ENCODE measurements at places on chromosomes 2 and 18. TPM values are rescaled to one million over a fixed set of nuclear protein-coding genes. Genes with fewer than 3 reads are reported as not detected.

GRCh38 chr18:41881285-41881684 lies 73.7 kb upstream of the PIK3C3 start:
- H3K27ac ChIP-seq, result no peak overlapping the region
- no peaks in the 10 kb centered on the region for H3K4me1 ChIP-seq
- no peak for DNase-seq

DNA sequence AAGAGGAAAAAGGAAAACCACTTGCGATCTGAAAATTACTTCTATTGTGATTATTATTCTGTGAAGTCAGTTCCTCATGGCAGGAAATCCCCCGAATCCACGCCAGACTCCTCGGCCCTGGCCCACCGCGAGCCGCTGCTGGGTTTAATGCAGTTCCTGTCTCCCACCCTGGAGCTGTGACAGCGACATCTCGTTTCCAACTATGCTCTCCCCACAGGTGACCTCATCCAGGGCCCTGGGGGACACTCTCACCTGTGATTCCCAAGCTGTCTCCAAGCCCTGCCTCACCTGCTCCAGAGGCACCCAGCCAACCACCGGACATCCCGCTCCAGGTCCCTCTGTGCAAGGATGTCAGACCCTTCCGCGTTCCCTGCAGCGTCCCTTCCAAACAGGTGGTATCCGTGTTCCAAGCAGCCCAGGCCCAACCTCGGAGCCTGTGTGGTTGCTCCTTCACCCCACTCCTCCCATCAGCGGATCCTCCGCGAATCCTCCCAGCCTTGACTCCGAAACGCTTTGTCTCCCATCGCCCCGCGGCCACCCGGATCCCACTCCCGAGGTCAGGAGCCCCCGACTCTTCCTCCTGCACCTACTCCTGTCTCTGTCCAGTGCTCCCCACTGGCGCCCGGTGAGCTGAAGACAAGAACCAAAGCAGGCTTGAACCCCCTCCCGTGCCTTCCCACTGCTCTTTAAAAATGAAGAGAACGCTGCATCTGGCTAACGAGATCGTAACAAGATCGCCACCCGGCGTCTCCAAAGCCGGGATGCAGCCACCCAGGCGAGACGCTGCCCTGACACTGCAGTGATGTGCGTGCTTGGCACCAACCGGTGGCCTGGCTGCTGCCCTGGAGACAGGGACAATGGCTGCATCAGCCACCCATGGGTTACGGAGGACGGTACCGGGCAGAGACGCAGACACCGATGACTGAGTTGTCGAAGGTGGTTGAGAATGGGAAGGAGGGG lies 96.5 kb downstream of the NDUFA10 start:
- H3K4me1 ChIP-seq, result peaks cover 6% of the 10 kb centered on the region
- no peak overlapping the region for H3K4me3 ChIP-seq
- DNase-seq, result peak; percentile 82
- H3K36me3 ChIP-seq, result no peaks in the 10 kb centered on the region
- no peak overlapping the region for H3K27ac ChIP-seq

GRCh38 chr2:233944269-233944668 lies 27.1 kb downstream of the TRPM8 start:
- peaks cover 2% of the 10 kb centered on the region for H3K36me3 ChIP-seq
- no peak overlapping the region for H3K27ac ChIP-seq
- peaks cover 57% of the 10 kb centered on the region for H3K27me3 ChIP-seq
- no peak for DNase-seq
- H3K4me3 ChIP-seq, result no peak overlapping the region

The BCL11A gene
- 10.7 TPM for total RNA-seq

DNA sequence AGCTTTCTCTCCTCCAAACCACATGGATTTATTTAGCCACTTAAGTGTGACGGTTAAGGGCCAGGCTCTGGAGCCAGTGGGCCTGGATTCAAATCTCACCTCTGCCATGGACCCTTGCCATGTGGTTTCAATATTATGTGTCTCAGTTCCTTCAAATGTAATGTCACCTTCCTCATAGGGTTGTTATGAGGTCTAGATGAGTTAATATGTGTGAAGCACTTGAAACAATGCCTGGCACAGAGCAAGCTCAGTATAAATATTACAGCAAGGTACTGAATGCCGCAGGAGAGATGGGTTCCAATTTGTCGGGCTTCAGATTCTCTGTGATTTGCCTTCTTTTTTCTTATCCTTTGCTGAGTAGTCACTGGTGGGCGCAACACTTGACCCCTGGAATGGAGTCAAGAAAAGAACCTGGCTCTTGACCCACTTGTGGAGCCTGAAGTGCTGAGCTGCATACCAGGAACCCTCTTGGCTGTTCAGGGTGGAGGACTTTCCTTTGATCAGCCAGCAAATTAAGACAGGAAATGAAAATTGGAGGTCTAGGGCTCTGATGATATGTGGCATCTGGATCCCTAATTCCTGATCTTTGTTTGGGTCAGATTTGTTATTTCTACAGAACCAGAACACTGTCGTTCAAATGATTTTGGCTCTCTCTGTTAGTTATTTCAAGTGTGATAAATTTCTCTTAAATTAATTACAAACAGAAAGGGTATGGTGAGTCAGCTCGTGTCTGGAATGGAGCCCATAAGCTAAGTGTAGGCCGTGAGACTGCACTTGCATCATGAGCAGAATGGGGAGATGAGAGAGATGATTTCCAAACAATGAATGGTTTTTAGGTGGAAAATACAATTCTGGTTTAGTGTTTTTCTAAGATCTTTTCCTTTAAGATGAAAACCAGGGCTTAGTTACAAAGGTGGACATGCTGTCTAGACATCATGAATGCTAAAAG lies 293.0 kb downstream of the KCNS3 start:
- no peaks in the 10 kb centered on the region for H3K36me3 ChIP-seq
- no peaks in the 10 kb centered on the region for H3K4me1 ChIP-seq
- H3K27me3 ChIP-seq, result peaks cover 2% of the 10 kb centered on the region
- H3K27ac ChIP-seq, result no peak overlapping the region
- H3K4me3 ChIP-seq, result no peak overlapping the region
- DNase-seq, result no peak

- H3K27me3 ChIP-seq, result no peaks in the 10 kb centered on the region
- H3K36me3 ChIP-seq, result peaks cover 26% of the 10 kb centered on the region
- H3K27ac ChIP-seq, result no peak overlapping the region
- H3K4me1 ChIP-seq, result peaks cover 26% of the 10 kb centered on the region
These were observed 20.6 kb downstream of the SLC16A14 start for GRCh38 chr2:230048010-230048671.

The FAM237A gene
- total RNA-seq, result not detected

The NYAP2 gene
- total RNA-seq, result not detected

- H3K4me1 ChIP-seq, result no peaks in the 10 kb centered on the region
- no peak overlapping the region for H3K27ac ChIP-seq
- no peak for DNase-seq
These were observed 363.6 kb downstream of the CTNNA2 start for GRCh38 chr2:79876430-79876829.

DNA sequence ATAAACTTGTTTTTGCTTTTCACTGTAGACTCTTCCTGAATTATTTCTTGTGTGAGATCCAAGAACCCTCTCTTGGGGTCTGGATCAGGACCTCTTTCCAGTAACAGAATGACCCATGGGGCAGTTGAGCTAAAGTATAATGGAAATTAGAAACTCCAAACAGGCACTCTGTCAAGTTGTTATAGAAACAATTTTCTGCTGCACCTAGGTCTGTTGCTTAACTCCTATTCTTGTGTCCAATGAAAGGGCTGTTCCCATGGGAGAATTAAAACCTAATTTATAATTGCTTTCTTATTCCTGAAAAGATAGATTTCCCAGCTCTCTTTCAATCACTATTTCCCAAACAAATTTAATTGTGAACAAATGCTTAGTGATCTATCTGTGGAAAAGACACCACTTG lies 1341.3 kb upstream of the PIK3C3 start:
- no peak for DNase-seq
- H3K4me1 ChIP-seq, result no peaks in the 10 kb centered on the region
- no peaks in the 10 kb centered on the region for H3K36me3 ChIP-seq
- no peaks in the 10 kb centered on the region for H3K27me3 ChIP-seq

The SCN1A gene
- not detected for total RNA-seq

DNA sequence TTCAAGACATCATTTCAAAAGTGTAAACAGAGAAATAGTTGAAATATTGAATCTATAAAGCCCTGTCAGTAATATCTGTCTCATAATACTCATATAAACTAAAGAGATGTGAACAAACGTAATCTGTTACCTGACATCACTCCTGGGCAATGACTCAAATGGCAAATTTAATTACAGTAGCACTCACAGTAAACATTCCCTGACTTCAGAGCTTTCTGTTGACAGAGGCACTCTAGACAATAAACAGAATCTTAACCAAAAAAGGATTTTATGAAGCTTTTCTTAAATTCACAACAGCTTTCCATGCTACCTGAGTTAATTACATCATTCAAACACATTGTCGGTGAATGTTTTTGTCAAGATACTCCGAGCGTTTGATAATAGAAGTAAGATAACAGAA lies 128.1 kb upstream of the PDE1A start:
- H3K27ac ChIP-seq, result no peak overlapping the region
- no peak for DNase-seq
- no peak overlapping the region for H3K4me3 ChIP-seq
- H3K27me3 ChIP-seq, result no peaks in the 10 kb centered on the region

DNA sequence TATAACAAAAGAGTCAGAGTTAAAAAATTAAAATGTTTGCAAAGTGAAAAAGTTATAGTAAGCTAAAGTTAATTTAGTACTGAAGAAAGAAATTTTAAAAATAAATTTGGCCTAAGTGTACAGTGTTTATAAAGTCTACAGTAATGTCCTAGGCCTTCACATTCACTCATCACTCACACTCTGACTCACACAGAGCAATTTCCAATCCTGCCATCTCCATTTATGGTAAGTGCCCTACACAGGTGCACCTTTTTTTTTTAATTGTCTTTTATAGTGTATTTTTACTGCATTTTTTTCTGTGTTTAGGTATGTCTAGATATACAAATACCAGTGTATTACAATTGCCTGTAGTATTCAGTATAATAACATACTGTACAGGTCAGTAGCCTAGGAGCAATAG lies 562.9 kb downstream of the PIK3C3 start:
- no peak overlapping the region for H3K4me3 ChIP-seq
- H3K4me1 ChIP-seq, result peaks cover 7% of the 10 kb centered on the region
- DNase-seq, result no peak
- H3K36me3 ChIP-seq, result no peaks in the 10 kb centered on the region
- no peak overlapping the region for H3K27ac ChIP-seq
- H3K27me3 ChIP-seq, result peaks cover under 1% of the 10 kb centered on the region

Measured in osteocyte (in vitro differentiated cells).